ENCODE measurements at places on chromosomes 1 and 21.

- no peak for DNase-seq
Observed at GRCh38 chr1:5933050-5933449, 59.2 kb downstream of the NPHP4 start.

GRCh38 chr1:99950486-99950885 is 19.3 kb upstream of the SLC35A3 start:
- DNase-seq, result no peak

- DNase-seq, result no peak
Observed at GRCh38 chr1:228987286-228987685, 252.0 kb downstream of the RHOU start.

DNA sequence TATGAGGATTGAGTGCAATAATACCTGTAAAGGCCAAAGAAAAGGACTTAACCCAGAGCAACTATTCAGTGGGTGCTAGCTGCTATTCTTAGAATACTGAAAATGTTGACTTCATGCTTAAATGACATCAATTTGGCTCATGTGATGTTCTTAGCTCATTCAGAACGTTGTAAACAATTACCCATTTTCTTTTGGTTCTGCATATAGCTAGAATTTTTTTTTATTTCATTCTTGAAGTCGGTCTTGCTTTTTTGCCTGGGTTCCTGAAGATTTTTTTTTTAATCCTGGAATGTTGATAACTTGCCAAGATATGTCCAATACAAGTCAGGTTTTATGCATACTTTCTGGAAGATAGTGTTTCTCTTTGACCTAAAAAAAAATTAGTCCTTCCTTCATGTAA is 772.0 kb downstream of the LTN1 start:
- no peak for DNase-seq

DNA sequence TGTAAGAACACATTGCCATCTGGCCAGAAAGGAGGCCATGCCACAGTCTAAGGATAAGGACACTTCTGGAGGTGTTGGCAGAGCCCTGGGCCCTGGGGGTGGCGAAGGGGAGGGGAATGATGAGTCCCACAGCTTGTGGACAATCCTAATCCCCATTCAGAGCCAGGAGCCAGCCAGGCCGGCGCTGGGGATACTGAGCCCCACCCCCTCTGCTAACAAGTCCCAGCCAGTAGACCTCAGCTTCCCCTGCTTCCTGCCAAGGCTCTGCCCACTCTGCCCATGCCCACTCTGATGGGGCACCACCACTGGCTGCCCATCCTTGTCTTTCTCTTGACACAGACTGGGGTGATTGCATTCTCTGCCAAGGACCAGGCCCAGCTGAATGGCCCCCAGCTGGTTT is 71.9 kb downstream of the NAV1 start:
- no peak for DNase-seq

GRCh38 chr1:70667494-70668170 is 256.6 kb downstream of the CTH start:
- DNase-seq, result no peak

GRCh38 chr1:12080156-12080555 is 17.1 kb downstream of the TNFRSF8 start:
- DNase-seq, result no peak

DNA sequence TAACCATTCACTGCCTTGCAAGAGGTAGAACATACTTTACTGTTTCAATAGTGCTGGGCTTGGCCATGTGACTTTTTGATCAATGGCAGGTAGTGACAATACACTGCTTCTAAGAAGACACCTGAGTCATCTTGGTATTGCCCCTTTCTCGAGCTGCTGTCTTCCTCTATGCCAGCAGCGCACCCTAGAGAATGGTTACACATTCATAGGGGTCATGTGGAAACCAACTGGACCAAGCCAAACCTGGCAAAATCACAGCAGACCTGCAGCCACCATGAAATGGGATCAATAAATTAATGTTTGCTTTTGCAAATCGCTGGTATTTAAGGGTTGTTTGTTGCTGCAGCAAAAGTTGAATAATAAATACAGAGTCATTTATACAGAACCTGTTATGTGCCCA is 122.3 kb downstream of the GRIK1 start:
- DNase-seq, result no peak
